AG08396 (cell line): ENCODE measurements at places on chromosomes 6 and 20.

- DNase-seq = no peak
Measured at GRCh38 chr20:57474816-57475215, 50.1 kb downstream of the CTCFL start.

DNA sequence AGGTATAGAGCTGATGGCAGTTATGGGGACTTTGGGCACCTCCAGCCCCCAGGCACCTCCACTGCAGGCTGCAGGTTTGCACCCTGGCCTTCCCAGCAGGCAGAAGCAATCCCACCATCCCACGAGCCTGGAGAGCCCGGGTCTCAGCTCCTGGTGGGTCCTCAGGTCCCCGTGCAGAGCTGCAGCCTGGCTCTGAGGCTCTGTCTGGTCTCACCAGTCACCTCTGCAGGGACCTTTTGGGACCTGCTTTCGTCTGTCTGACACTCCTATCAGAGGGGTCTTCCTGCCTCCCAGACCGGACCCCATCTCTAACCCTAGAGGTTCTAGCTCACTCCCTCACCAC is 41.9 kb downstream of the FGD2 start:
- no peak for DNase-seq

DNA sequence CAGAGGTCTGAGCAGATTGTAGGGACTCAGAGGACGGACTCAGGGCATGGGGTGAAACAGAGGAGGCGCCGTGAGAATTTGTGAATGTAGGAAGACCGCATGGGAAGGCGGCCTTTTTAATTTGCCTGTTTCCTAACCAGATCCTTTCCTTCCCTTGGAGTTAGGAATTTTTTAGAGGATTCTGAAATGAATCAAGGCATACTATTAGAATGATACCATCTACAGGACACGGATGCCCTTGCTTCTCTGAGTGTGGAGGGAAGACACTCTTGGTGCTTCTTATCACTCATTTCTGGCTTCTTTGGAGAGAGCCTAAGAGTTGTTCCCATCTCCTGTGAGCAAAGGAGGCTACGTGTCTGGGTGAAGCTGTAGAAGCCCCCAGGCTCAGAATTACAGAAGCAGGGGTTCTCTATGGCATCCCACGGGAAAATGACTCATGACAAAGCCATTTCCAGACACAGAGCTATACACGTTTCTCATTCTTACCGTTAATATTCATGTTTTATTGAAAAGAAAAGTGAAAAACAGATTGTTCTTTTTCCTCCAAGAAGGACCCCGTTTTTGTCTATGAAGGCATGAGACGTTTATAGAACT is 148.5 kb downstream of the EDN3 start:
- no peak for DNase-seq

GRCh38 chr6:106702451-106703110 is 73.2 kb downstream of the QRSL1 start:
- DNase-seq = no peak

GRCh38 chr6:13911337-13911736 is 13.4 kb upstream of the RNF182 start:
- DNase-seq = no peak

- no peak for DNase-seq
Measured at GRCh38 chr6:150327117-150327774, 41.6 kb upstream of the IYD start.
